Psoas muscle (tissue), 8 donors: ENCODE measurements at places on chromosomes 1 and 21. TPM values are rescaled to one million over a fixed set of nuclear protein-coding genes. Genes with fewer than 3 reads are reported as not detected.

PGBD5 gene
- total RNA-seq: 2.8 TPM

LRRC47 gene
- 95.9 TPM for total RNA-seq

ZCCHC17 gene
- 16.4 TPM for total RNA-seq

KIF26B gene
- total RNA-seq: 0.15 TPM

PAX7 gene
- 4.1 TPM for total RNA-seq

RSPH1 gene
- total RNA-seq: 0.29 TPM

RGS13 gene
- total RNA-seq: 0.20 TPM

CRP gene
- total RNA-seq: 0.46 TPM

DNA sequence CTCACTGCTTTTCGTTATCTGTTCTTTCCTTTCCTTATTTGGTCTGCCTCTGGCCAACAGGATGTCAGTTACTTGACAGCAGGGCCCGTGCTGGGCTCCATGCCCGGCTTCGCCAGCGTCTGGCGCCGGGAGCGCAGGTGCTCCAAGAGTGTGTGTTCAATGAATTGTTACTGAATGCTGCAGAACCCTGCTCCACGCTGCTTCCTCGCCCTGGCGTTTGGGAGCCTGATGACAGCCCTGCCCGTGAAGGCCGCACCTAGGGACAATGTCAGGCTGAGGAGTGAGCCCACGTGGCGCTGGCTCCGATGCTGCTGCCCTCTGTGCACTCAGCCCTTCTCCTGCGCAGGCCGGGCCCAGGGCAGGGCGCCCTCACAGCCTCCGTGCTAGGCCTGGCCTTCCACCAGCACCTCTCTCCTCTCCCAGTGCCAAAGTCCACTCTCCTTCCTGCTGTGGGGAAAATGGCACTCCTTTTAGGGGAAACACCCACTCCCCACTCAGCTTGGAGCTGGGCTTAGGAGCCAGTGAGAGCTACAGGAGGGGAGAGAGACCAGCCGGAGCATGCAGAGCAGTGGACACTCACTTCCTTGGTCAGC is 51.4 kb downstream of the ACBD3 start:
- H3K4me3 ChIP-seq: no peak overlapping the region
- no peaks in the 10 kb centered on the region for H3K36me3 ChIP-seq
- no peak for DNase-seq
- H3K27ac ChIP-seq: no peak overlapping the region
- no peaks in the 10 kb centered on the region for H3K27me3 ChIP-seq
- peaks cover 2% of the 10 kb centered on the region for H3K4me1 ChIP-seq

GRCh38 chr1:63009421-63009820 is 225.5 kb downstream of the ATG4C start:
- no peak for DNase-seq
- H3K36me3 ChIP-seq: no peaks in the 10 kb centered on the region
- H3K27ac ChIP-seq: no peak overlapping the region
- no peaks in the 10 kb centered on the region for H3K27me3 ChIP-seq

- H3K36me3 ChIP-seq: no peaks in the 10 kb centered on the region
- no peaks in the 10 kb centered on the region for H3K4me1 ChIP-seq
- DNase-seq: no peak
- no peak overlapping the region for H3K27ac ChIP-seq
- peaks cover 26% of the 10 kb centered on the region for H3K27me3 ChIP-seq
Observed at GRCh38 chr1:19949016-19949415, 25.6 kb upstream of the PLA2G2E start.

- no peak overlapping the region for H3K4me3 ChIP-seq
- H3K27ac ChIP-seq: peak overlapping the region; percentile 84
Observed at GRCh38 chr1:37485902-37486679, 11.7 kb downstream of the ZC3H12A start.

- H3K36me3 ChIP-seq: no peaks in the 10 kb centered on the region
- no peak overlapping the region for H3K4me3 ChIP-seq
Observed at GRCh38 chr1:85867189-85867588, 159.0 kb upstream of the ZNHIT6 start.

DNA sequence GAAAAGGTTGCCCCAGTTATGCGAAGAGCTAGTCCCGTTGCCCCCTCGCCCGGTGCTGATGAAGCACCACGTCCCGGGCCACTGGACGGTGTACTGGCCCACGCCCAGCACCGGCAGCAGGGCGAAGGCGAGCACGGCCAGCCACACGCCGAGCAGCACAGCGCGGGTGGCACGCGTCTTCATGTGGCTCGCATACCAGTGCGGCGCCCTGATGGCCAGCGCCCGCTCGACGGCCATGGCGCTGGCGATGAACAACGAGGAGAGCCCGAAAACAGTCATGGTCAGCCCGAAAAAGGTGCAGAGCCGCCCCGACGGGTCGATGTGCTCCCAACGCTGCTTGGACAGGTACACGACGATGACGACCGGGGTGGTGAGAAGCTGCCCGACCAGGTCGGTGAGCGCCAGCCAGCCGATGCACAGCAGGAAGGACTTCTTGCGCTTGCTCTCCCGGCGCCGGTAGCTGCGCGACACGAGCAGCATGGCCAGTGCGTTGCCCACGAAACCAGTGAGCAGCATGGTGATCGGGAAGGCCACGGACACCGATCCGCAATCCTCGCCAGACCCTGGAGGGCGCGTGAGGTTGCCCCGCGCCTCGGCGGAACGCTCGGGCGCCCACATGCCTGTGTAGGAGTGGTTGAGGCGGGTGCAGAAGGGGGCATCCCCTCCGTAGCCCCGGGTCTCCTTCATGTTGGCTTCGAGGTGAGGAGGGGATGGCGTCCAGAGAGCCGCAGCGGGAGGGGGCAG is 553 bp downstream of the PTGER3 start:
- DNase-seq: peak; percentile 21
- H3K27ac ChIP-seq: no peak overlapping the region
- H3K36me3 ChIP-seq: no peaks in the 10 kb centered on the region

DNA sequence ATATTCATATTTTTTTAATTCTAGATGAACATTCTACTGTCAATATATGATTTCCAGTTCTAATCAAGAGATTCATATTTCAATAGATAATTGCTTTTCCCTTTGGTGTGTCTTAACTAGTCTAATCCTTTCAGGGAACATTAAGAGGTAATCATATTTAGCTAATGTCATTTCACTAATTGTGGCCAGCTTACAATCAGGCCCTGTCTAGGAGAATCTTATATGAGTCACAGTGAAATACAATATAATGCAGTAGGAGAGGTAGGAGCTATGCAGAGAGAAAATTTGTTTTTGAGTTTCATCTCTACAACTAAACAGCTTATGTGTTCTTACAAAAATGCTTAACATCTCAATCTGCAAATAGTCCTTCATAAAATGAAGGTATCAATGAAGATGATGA is 85.9 kb downstream of the DPYD start:
- H3K4me1 ChIP-seq: no peaks in the 10 kb centered on the region
- no peak overlapping the region for H3K27ac ChIP-seq
- no peaks in the 10 kb centered on the region for H3K27me3 ChIP-seq
- H3K36me3 ChIP-seq: no peaks in the 10 kb centered on the region
- H3K4me3 ChIP-seq: no peak overlapping the region
- DNase-seq: no peak

DNA sequence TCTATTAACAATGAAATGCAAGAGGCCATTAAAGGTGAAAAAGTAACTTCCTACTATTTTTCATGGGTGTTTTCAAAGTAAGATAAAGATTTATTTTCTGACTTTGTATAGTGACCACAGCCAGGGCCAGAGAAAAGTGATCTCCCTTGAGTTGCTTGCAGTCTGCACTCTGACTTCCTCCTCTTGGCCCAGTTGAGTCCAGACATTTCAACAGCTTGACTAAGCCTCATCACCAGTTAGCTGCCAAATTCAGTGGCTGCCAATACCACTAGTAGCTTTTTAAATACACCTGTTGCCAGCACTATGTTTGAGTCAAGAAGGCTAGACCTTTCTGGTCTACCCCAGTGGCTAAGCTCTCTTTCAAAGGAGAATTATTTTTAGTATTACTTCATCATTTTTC is 3.7 kb upstream of the NEK7 start:
- peaks cover 44% of the 10 kb centered on the region for H3K4me1 ChIP-seq
- peak; percentile 46 for DNase-seq
- H3K27me3 ChIP-seq: no peaks in the 10 kb centered on the region
- H3K36me3 ChIP-seq: no peaks in the 10 kb centered on the region
- no peak overlapping the region for H3K4me3 ChIP-seq

- H3K27me3 ChIP-seq: no peaks in the 10 kb centered on the region
- DNase-seq: no peak
Observed at GRCh38 chr1:46643368-46643775, 24.8 kb downstream of the ATPAF1 start.

- H3K4me3 ChIP-seq: no peak overlapping the region
- no peak overlapping the region for H3K27ac ChIP-seq
- no peaks in the 10 kb centered on the region for H3K27me3 ChIP-seq
Observed at GRCh38 chr1:206904423-206905142, 7.3 kb downstream of the IL24 start.

- no peaks in the 10 kb centered on the region for H3K27me3 ChIP-seq
- H3K36me3 ChIP-seq: peaks cover 49% of the 10 kb centered on the region
- peaks cover 9% of the 10 kb centered on the region for H3K4me1 ChIP-seq
- H3K4me3 ChIP-seq: peak overlapping the region; percentile 95
- no peak for DNase-seq
Observed at GRCh38 chr1:43171312-43171875, 696 bp downstream of the EBNA1BP2 start.

DNA sequence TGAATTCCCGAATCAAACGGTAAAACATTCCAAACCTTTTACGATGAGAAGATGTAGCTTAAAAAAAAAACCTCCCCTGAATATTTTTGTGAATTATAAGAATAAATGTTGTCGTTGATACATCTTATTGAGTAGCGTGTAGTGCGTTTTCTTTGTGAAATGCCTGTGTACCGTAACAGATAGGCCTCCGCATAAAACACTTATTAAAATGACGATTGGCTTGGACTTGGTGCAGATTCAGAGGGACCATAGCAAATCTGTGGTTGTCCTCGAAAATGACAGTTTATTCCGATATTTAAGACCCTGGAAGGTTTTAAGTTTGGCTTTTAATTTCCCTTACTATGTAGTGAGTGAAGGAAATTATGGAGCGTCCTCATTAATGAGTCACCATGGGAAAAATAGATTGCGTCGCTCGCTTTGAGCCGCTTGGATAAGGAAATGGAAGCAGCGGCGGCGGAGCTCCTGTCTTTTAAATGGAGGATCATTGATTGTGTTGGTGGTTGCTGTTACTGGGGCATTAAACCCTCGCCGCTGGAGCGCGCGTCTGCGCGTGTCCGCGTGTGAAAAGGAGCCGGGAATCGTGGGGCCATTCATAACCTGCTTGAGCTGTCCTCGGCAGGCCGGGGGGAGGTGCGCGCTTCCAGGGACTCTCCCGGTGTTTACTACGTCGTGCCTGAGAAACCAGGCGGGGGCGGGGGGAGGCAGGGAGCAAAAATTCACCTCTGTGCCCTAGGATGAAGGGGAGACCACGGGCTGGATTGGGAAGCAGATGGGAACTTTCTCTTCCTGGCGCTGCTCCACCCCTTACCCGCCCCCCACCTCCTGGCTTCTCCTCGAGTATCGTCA is 1.6 kb downstream of the SPEN start:
- H3K27me3 ChIP-seq: no peaks in the 10 kb centered on the region
- no peaks in the 10 kb centered on the region for H3K36me3 ChIP-seq
- DNase-seq: peak; percentile 86
- H3K4me1 ChIP-seq: peaks cover 54% of the 10 kb centered on the region
